ENCODE measurements at places on chromosomes 16 and 17.

GRCh38 chr17:80028030-80028429 lies 7.6 kb downstream of the TBC1D16 start:
- DNase-seq, result peak; percentile 83

GRCh38 chr17:52106638-52107261 lies 51.8 kb downstream of the CA10 start:
- DNase-seq, result peak; percentile 83

GRCh38 chr17:76515274-76515949 lies 14.2 kb upstream of the RHBDF2 start:
- no peak for DNase-seq

DNA sequence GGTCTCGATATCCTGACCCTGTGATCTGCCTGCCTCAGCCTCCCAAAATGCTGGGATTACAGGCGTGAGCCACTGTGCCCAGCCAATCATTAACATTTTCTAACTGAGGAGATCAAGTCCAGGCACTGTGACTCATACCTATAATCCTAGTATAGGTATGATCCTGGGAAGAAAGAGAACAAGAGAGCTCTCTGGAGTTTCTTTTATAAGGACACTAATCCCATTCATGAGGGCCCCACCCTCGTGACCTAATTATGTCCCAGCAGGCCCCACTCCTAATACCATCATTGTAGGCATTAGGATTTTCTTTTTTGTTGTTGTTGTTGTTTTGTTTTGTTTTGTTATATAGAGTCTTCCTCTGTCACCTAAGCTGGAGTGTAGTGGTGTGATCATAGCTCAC lies 80.4 kb downstream of the CACNG3 start:
- no peak for DNase-seq

GRCh38 chr16:57231821-57232350 lies 13.2 kb upstream of the ARL2BP start:
- DNase-seq, result no peak
